ENCODE measurements at places on chromosomes 6 and 20. TPM values are rescaled to one million over a fixed set of nuclear protein-coding genes. Genes with fewer than 3 reads are reported as not detected.

- no peak for DNase-seq
These were observed 50.0 kb upstream of the SCGN start for GRCh38 chr6:25601800-25602673.

- no peak for DNase-seq
These were observed 335.0 kb upstream of the KCNQ5 start for GRCh38 chr6:72286911-72287311.

- no peak for DNase-seq
These were observed 336.6 kb downstream of the QKI start for GRCh38 chr6:163751032-163751525.

Gene EYA4
- total RNA-seq: 0.95 TPM

DNA sequence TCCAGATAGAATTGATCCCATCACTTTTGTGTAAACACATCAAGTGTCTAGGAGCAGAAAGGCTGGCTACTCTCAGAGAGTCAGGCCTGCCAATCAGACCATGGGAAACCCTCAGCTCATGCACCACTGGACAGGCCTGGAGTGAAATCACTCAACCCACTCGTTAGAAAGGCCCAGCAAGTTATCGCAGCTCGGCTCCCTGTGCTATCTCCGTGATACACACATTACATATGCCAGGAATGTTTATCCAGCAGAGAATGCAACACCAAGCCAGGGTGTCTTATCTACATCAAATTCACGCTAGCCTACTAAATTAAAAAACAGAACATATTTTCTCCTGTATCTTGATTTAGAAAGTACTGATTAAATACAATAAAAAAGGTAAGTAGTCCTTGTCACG is 232.4 kb upstream of the FOXQ1 start:
- no peak for DNase-seq

GRCh38 chr20:36243726-36244125 is 7.4 kb downstream of the AAR2 start:
- DNase-seq: no peak

DNA sequence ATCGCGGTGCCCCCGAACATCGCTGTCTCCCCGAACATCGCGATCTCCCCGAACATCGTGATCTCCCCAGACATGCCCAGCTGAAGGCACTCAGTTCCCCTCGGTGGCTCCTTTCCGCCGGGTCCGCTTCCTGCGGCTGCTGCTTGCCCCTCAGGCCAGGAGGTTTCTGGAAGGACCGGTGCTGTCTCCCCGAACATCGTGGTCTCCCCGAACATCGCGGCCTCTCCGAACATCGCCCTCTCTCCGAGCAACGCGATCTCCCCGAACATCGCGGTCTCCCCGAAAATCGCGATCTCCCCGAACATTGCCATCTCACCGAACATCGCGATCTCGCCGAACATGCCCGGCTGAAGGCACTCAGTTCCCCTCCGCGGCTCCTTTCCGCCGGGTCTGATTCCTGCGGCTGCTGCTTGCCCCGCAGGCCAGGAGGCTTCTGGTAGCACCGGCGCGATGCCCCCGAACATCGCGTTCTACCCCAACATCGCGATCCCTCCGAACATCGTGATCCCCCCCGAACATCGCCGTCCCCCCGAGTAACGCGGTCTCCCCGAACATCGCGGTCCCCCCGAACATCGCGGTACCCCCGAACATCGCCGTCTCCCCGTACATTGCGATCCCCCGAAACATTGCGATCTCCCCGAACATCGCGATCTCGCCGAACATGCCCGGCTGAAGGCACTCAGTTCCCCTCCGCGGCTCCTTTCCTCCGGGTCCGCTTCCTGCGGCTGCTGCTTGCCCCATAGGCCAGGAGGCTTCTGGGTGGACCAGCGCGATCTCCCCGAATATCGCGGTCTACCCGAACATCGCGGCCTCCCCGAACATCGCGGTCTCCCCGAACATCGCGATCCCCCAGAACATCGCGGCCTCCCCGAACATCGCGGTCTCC is 808 bp downstream of the ULBP1 start:
- DNase-seq: no peak

- DNase-seq: no peak
These were observed 38.3 kb downstream of the MAP7 start for GRCh38 chr6:136511926-136512325.

- DNase-seq: no peak
These were observed 307.6 kb upstream of the FERMT1 start for GRCh38 chr20:6430381-6430780.

Gene GNRH2
- total RNA-seq: 0.43 TPM

DNA sequence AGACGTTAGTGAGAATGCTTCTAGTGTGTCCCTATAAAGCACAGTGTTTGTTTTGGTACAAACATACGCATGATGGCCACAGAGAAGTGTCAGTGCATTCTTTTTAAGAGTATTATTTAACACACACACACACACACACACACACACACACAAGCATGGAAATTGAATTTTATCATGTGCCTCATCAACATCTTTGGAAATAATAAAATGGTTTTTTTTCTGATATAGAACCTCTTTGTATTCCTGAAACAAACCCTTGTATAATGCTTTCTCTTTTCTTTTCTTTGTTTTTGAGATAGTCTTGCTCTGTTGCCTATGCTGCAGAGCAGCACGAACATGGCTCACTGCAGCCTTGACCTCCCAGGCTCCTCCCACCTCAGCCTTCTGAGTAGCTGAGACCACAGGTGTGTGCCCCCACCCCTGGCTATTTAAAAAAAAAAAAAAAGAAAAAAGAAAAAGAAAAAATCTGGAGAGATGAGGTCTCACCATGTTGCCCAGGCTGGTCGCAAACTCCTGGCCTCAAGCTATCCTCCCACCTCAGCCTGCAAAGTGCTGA is 116.2 kb upstream of the SYNDIG1 start:
- no peak for DNase-seq

Measured in posterior vena cava (tissue), 2 donors.